ENCODE measurements at places on chromosomes 13 and 19. TPM values are rescaled to one million over a fixed set of nuclear protein-coding genes. Genes with fewer than 3 reads are reported as not detected.

The SBK2 gene
- not detected for total RNA-seq

The PLEKHJ1 gene
- total RNA-seq: 22.2 TPM

The ADAT3 gene
- 3.3 TPM for total RNA-seq

The PTPRH gene
- total RNA-seq: 18.5 TPM

The DZIP1 gene
- total RNA-seq: 2.0 TPM

All from liver (tissue), 10 donors.